ENCODE measurements at places on chromosomes 5 and 9.

DNA sequence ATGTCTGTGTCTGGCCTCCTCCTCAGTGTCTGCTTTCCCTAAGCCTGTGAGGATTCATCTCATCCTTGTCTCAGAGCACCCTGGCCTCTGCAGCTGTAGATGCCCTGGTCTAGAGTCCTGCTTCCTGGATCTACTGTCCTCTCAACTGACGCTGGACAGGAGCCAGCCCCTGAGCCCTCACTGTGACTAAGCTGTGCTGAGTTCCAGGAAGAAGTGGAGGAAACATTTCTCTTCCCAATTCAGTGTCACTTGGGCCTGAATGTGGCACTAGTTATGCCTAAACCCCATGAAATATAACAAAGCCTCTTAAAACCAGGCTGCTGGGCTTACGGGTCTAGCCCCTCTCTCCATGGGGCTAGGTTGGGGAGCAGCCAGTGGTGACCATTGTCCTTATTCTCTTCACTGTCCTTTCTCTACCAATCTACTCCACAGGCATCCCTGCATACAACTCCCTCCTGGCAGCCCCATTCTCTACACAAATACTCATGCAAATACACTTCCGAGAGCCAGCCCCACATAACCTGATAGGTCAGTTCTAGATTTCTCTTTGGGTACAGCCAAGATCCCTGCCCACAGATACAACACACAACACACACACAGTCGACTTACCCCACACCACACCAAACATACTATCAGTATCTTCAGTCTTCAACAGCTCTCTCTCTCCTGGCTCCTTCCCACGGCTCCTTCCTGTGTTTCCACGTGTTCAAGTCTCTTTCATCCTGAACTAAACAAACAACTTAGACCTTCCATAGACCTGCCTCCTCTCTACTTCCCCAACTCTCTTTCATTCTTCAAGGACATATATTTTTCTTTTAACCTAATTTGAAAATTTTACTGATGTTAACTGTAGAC, 220.8 kb downstream of the SNX18 start:
- DNase-seq, result no peak

DNA sequence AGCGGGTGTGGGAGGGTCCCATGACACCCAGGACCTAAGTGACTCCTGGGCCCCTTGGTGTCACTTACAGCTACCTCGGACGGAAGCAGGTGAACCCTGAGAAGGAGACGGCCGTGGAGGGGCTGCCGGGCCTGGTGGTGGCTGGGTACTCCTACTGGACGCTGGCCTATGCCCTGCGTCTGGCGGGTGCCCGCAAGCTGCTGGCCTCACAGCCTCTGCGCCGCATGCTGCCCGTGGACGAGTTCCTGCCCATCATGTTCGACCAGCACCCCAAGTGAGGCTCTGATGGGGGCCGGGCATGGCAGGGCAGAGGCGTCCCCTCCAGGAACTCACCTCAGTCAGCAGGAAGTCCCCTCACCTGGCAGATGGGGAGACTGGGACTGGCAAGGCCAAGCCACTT, 13.7 kb downstream of the CERCAM start:
- DNase-seq, result no peak

DNA sequence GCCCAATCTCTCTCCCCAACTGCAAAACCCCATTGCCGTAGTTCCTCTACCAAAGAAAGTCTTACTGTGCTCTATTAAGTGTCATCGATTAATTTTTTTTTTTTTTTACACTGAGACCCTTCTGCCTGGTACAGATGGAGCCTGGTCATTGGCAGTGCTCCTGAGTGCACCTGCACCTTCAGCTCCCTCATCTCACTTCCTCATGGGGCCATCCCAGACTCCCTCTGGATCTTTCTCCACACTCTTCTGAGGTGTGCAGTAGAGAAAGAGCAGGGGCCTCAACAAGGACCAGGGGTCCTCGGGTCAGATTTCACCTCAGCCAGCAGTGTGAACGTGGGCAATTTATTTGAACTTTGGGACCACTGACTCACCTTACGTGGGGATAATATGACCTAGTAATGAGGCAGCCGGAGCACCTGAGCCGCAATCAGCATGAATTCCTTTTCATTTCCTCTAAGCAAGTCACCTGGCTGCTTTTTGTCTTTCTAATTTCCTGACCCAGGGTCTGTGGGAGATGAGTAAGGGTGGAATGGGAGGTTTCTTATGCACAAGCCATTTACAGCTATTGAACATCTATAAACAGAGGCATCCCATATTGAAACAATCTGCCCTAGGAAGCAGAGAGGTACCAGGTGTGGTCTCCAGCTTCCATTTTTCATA, 22.3 kb upstream of the GABRP start:
- no peak for DNase-seq

DNA sequence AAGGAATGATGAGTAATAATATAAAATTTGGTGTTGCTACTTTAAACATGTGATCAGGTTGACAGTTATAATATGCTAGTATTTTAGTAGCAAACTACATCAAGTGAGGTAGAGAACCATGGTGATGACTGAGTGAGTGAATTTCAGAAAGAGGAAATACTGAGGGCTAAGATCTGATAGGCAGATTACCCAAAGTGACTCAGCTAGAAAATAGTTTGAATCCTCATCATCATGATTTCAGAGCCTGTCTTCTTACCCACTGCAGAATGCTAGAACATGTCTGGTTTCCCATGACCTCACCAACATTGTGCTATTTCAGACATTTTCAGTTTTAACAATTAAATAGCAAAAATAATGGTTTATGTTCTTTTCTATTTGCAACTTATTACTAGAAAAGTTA, 602.1 kb downstream of the TAF11L14 start:
- no peak for DNase-seq

Measured in NCI-H2227 treated with DMSO at 0.1 percent for 48 hours (cell line).